ENCODE measurements at places on chromosomes 7 and 10.

DNA sequence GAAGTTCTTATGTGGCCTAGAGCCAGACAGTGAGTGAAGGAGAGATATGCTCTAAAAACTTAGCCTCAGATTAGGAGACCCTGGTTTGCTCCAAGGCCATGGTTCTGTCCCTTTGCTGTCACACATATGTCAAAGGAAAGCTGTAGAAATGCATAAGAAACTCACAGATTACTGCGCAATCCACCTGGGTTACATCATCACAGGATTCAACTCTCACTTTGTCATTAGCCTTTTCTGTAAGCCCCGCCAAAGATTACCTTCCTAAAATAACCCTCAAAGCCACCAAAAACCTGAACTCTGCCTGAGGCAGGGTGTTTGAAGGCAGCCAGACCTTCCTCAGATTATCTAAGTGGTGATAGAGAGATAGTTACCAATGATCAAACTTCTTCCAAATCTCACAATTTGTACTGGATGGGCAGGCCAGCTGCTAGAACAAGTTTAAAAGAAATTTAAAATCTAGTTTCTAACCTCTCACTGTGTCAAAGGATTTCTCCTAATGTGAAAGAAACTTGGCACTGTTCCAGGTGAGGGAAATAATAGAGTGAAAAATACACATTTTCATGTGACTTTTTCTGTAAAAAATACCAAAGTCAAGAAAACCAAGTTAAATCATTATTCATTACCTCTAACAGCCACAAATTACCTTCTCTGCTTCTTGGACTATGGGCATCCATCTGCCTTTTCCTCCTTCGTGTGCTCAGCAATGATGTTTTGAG lies 567.2 kb downstream of the SUGCT start:
- DNase-seq, result no peak

GRCh38 chr7:142481548-142481947 lies 223.7 kb upstream of the PRSS58 start:
- DNase-seq, result no peak

DNA sequence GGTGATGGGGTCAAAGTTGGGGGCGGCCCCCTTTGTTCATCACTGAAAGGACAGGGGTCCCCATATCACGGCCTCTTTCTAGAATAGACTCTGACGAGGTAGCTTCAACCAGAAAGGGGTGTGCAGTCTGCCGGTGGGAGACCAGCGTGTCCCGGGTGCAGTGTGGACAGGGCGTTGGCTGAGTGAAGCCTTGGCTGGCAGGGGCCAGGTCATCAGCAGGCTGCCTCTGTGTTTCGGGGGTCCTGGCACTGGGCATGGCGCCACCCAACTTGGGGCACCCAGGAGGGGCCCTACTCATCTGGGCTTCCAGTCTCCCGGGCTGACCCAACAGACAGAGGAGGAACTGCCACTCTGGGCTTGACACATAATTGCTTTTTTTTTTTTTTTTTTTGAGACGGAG lies 3.5 kb upstream of the AMZ1 start:
- DNase-seq, result no peak

DNA sequence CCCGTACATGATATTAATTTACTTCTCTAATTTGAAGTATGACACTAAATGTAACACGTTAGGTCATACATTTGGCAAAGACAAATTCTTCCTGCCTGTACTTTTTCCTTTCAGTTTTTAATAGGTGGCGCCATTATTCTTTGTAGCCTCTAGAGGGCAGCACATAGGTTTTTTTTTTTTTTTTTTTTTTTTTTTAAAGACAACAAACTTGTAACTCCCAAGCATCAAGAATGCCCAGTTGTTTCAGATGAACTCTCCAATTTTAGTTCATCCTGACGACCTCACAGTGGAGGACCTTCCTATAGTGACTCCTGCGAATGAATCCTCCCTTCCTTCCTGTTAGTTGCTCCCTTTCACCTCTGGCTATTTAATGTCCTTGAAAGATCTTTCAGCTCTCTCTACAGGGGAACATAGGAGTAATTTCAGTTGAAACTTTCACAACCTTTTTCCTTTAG lies 139.3 kb upstream of the HDAC9 start:
- peak; percentile 3 for DNase-seq

DNA sequence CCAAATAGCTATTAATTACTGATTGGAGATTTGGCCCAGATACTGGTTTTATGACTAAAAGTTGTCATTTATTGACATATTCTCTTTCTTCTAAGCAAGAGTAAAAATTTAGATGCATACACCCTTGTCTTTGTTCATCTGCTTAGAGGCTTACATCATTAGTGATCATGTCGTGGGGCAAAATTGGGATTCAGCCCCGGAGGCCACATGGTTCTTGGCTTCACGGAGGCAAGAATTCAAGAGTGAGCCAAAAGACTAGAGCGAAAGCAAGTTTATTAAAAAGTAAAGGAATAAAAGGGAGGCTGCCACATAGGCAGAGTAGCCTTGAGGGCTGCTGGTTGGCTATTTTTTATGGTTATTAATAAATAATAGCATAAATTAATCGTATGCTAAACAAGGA lies 41.1 kb downstream of the MINPP1 start:
- DNase-seq, result no peak

DNA sequence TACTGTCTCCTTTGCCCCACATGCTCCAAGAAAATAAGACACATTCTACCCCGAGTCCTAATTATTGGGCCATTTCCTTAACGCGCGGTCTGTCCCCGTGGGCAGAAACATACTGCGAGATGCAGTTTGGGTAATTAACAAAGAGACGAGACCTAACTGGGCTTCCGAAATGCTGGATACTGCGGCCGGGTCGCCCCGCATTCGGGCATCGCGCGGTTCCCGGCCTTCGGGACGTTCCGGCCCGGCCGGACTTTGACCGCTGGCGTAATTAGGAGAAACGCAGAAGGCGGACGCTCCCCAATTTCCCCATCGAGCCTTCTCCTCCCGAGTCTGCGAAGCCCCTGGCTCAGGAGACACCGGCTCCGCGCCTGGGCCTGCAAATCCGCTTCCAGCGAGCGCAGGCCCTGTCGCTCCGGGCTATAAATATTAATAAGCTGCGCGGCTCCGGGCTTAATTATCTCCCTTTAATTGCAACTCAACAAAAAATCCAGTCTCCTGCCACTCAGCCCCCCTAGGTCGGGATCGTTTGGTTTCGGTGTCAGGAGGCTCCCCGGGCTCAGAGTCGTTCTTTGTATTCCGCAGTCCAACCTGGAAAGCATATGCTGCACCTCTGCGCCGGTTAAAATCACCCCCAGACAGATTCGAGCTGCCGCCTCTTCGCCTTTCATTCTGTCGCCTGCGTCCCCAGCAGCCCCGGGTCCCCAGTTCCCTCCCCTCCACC lies 131.5 kb downstream of the SPAG6 start:
- no peak for DNase-seq

- no peak for DNase-seq
These were observed 15.2 kb downstream of the FAM24B start for GRCh38 chr10:122864194-122864592.

GRCh38 chr7:71278257-71278656 lies 146.3 kb downstream of the GALNT17 start:
- DNase-seq, result no peak

DNA sequence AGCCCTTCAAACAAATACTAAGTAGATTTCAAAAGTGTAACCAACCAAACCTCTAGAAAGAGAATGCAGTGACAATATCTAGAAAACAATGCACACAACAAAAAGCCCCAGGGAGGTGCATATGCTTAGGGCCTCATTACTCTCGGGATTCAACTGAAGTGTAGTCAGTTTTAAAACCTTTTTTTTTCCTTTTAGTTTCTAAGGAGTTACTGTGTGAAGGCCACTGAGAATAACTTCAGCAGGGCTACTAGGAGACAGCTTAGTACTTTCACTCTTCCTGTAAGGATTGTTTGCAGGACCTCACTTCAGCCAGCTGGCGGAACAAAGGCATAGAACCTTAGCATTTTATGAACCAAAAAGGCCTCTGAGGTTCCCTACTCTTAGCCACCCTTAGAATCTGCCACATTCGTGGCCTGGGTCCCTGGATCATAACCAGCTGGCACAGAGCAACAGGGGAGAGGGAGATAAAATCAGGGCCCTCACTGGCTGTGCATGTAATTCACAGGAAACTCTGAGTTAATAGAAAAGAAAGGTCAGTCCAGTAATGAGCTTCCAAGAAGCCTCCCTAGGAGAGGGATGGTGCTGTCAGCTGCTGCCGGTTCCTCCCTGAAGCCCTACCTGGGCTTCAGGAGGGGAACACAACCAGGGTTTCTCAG lies 3.6 kb downstream of the VOPP1 start:
- DNase-seq, result no peak

DNA sequence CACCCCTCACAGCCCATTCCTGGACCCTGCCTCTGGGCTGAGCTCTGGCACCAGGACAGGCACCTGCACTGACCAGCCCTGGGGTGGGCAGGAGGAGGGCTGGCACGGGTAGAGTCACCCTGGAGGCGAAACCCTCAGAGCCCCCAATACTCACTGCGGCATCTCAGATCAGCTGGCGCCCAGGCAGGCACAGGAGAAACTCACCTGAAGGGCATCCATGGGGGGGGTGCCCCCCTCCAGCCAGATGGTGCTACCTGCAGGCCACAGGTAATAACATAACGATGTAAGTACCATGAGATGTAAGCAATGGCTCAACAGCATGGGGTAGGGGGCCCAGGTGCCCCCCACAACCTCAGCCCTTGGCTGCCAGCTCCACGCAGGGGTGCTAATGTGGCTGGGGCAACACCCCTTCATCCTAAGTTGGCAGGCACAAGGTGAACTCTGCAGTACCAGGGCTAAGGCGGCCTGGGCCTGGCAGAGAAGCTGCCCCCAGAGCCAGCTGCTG lies 12.1 kb upstream of the PYROXD2 start:
- no peak for DNase-seq

DNA sequence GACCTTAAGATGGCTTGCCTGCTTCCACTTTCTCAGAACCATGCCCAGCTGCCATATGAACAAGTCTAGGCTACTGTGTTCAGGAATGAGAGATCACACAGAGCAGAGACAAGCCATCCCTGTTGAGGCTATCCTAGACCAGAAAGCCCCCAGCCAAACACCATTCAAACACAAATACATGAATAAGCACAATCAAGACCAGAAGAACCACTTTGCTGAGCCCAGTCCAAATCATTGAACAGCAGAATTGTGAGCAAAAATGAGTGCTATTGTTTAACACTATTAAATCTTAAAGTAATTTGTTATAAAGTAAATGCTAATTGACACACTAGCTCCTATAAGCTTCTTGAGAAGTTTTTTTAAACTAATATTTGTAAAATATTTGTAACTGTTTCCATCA lies 79.0 kb upstream of the LYZL1 start:
- no peak for DNase-seq

- no peak for DNase-seq
These were observed 134.2 kb downstream of the PTN start for GRCh38 chr7:137209151-137209817.

DNA sequence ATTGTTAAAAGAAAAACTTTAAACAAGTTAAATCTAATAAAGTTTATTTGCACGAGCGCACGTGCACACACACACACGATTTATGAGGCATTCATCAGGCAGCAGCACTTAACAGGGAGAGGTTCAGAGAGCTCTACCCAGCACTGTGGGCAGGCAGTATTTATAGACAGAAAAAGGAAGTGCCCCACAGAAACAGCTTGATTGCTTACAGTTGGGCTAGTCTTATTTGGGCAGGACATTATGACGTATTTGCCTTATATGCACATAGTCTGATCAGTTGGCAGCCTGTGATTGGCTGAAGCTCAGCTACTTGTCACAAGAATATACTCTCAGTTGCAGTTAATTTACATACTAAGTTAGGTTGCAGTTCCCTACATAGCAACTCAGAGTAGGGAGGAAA lies 1.2 kb upstream of the SDHAF3 start:
- DNase-seq, result no peak

DNA sequence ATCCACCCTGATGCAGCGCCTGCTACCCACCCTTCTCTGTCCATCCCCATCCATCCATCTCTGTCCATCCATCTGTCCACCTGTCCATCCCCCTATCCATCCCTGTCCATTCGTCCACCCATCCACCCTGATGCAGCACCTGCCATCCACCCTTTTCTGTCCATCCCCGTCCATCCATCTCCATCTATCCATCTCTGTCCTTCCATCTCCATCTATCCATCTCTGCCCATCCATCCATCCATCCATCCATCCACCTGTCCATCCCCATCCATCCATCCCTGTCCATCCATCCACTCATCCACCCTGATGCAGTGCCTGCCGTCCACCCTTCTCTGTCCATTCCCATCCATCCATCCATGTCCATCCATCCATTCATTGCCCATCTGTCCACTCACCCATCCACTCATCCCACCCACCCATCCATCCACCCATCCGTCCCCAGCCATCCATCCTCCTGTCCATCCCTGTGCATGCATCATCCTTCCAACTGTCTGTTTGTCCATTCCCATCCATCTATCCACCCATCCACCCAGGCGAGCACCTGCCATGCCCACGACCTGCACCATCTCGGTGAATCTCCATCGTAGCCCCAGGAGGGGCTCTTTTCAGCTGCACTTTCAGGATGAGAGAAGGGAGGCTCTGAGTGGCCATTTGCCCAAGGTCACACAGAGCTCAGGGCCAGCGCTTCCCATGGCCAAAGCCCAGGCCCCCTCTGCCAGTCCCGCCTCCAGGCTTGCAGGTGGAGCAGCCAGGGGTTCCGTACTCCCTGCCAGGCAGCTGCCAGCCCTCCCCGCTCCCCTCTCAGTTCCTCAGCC lies 137.4 kb downstream of the LHPP start:
- DNase-seq, result no peak

DNA sequence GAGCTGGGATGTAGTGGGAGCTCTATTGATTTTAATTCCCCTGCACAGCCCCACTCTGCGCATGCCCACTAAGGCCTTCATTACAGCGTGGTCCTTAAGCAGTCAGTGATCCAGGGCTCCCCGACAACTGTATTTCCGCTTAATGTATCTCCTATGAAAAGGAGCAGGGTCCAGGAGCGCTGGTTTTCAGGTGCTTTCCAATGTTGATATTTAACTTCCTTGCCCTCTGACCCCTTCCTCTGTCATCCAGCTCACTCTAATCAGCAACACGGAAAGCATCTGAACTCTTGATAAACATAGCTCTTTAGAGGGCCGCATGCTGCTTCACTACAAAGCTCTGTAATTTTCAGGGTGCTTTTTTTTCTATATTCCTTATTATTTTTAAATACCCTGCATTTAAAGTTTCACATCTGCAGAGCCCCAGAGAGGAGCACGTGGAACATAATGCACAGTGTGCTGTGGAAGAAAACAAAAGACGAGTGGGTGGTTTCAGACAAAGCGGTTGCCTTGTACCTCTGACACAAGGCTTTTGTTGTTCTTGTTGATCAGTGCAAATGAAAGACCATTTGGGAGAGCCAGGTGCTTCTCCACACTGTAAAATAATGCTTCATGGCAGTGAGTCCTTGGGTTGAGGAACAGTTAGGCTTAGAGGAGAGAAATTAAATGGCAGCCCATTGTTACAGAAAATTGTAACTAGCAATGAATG lies 465.9 kb upstream of the CELF2 start:
- DNase-seq, result no peak

DNA sequence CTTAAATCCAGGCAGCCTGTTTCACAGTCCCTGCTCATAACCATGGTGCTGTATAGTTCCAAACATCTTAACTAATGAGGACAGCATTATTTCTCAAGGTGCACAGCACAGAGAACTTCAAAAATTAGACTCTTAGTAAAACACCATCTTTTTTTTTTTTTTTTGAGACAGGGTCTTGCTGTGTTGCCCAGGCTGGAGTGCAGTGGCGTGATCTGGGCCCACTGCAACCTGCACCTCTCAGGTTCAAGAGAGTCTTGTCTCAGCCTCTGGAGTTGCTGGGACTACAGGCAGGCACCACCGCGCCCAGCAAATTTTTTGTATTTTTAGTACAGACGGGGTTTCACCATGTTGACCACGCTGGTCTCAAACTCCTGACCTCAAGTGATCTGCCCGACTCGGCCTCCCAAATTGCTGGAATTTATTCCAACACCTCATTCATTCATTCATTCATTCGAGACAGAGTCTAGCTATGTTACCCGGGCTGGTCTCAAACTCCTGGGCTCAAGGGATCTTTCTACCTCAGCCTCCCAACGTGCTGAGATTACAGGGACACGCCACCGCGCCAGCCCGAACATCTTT lies 507 bp upstream of the TMEM254 start:
- DNase-seq, result no peak

Data from activated CD4-positive, alpha-beta T cell treated with anti-CD3 and anti-CD28 coated beads, Interleukin-2, amount 50 U/mL, for 48 hours (primary cell).